Esophagus mucosa (tissue), 1 donor: ENCODE measurements at places on chromosomes 5 and 9.

- ATAC-seq, result no peak
These were observed 70.2 kb downstream of the SLC25A46 start for GRCh38 chr5:110809006-110809405.

DNA sequence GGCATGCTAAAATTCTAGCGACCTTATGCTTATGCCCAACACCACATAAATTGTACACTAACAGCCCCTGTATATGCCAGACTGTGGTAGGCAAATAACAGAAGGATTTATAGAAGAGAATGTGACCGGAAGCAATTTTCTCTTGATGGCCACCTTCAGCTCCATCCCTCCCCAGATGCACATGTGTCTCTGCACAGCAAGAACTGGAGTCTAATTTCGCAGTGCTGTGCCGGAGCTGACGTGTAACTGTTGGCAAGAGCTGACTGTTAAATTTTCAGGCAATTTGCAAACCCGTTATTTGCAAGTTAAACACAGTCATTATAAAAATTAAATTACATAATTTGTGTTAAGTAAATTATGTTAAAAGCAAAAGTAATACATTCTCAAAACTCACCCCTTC, 48.4 kb downstream of the PCA3 start:
- no peak for ATAC-seq

DNA sequence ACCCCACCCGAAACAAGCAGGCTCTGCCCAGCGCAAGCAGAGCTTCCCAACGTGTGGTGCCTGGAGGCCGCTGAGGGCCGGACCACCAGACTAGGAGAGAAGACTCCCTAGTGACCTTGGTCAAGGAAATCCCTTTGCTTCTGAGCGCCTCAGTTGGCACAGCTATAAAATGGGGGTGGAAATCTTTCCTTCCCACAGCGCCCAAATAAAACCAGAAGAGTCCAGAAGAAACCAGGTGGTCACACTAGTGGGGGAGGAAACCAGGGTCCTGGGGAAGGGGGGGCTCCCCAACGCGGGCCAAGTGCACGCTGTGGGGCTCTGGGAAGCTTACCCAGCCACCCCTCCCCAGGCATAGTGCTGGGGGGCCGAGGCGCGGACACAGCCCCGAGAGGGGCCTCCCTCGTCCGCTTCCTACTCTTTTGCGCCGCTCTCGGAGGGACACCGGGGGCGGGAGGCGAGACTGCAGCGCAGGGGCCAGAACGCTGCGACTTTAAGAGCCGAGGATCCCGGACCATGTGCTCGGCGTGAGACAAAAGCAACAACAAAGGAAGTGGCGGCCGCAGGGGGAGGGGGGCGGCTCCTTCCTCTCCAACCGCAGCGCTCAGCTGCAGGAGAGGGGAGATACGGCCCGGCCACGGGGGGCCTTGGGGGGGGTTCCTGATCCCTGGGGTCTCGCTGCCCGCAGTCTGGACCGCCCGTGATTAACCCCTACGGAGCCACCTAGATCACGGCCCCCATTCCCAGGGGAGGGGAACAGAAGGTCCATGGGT, 885 bp downstream of the RNF44 start:
- ATAC-seq, result peak; percentile 36

DNA sequence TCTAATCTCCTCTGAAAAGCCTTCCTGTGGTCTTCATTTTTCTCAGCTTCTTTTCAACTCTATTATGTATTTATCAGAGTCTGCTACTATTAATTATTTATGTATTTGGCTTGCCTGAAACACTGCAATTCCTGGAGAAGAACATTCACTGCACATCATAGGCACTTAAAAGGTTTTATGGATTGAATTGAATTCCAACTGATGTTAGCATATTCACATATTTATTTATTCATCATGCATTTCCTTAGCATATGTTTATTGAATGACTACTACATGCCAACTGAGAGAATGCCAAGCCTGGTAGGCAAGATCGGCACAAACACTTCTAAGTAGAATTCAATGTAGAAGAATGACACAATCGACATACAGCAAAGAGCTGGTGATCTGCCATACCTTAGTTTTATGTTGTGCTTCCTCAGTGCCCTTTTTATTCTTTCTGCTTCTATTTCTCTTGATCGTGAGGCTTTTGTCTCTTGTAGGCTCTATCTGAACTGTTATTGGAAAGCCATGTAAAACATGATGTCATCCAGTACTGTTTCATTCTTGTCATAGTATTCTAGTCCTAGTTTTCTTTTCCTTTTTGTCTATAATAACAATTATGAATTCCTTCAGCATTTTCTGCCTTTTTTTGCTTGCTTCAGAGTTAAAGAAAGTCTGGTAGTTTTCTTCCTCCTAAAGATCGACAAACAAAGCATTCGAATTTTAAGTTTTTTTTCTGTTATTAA, 454.2 kb downstream of the TLE4 start:
- ATAC-seq, result peak; percentile 46

- peak; percentile 89 for ATAC-seq
These were observed 97.2 kb downstream of the SH3TC2 start for GRCh38 chr5:148965511-148966265.

DNA sequence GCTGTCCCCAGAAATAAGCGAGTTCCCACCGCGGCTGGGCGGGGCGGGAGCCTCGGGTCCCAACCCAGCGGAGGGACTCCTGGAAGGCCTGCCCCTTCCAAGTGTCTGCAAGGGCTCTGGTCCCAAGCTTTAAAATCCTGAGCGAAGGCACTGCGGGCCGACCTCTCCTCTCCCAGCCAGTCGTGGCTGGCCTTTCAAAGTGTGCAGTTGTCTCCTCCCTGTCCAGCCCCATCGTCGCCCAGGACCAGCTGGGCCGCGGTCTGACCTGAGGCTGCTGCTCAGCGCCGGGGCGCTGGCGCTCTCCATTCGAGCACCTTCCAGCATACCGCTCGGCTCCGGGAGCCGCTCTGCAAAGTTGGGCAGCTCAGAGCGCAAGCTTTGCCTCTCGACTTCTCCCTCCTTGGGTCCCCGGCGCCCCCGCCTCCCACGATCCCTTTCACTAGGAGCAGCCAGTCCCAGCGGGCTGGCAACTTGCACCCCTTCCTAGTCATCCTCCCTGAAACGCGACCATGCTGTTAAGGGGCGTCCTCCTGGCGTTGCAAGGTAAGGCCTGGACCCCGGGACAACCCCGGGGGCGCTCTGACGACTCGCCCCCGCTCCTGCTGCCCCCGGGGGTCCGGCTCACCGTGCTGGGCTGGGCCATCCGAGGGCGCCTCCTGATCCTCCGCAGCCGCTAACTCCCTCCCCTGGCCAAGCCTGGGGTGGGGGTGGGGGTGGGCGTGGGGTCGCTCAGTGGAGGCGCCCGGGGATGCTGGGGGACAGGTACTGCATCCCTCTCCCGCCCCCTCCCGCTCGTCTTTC, at the start of gene MAMDC2:
MAMDC2 (plus strand) TSS at position 160 of the 801 bp plus-strand sequence; CDS start at position 510, 350 bp downstream.
- ATAC-seq, result peak; percentile 16

- peak; percentile 71 for ATAC-seq
These were observed 44.2 kb downstream of the FAF2 start for GRCh38 chr5:176492431-176492830.

- peak; percentile 93 for ATAC-seq
These were observed 56.7 kb upstream of the ECM2 start for GRCh38 chr9:92592537-92592936.

DNA sequence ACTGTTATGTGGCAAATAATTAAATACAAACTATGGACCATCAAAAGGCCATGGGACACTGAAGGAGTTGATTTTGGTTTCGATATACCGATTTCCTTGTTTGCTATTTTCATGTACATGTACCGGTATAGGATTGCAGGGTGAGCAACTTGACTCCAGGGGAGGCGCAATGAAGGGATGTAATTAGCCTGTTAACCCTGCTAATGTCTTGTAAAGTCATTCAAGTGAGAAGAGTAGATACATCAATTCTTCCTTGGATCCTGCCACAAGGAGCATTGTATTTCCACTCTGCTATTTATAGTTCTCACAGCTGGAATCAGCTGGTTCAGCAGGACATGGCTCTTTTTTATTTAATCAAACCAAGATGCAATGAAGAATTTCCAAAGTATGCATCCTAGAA, 102.0 kb downstream of the STK32A start:
- no peak for ATAC-seq

DNA sequence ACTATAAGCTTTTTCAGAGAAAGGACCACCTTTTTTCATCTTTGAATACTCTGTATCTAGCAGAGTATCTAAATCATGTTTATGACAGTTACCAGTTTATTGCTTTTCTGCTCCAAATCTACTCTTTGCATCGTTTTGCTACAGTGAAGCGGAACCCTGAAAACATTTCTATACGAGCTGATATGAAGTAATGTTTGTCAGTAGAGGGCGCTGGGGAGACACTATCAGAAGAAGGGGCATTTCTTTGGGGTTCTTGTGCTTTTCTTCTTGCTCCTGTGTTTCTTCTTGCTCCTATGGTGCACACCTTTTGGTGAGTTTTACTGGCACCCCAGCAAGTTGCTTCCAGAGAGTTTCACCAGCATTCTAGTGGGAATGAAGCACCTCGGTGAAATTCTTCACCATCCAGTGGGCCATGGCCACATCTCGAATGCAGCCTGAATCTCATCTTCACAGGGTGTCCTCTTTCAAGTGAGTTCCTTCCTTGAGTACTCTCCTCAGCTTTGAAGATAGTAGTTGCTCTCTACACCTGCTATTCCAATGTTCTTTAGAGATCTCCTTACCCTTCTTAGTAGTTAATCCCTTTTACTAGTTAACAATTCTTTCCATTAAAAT, 98.4 kb downstream of the FGF1 start:
- ATAC-seq, result no peak

DNA sequence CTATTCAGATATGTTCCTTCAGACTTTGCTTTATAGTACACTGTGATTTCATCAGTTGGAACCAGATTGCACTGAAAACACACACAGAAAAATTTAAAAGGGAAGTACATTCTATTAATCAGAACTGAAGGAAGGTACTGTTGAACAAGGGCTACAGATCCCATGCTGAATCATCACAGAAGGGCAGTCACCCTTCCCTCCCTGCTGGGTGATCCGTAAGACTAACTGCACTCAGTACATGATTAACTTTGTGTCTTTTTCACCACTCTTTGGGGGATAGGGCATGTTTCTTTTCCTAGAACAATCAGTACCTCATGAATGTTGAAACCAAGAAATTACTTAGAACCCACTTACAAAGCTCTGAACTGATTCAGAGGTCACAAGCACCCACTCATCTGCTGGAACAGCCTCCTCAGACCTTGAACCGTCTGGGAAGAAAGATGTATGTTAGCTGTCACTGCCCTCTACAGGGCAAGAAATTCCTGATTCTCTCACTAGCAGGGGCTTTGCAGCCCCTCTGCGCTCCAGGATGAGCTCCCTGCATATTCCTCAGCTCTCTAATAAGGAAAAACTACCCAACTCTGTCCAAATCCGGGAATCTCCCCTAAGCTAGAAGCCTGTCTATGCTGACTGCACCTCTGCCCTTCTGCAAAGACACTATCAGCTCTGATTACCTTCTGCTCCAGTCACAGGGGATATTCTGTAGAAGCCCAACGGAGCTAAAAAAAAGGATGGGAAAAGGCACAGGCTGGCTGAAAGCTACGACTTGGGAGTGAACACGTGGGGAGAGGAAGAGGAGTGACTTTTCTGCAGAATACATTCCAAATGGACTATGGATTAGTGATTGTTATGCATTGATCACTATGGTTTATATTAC, 51.0 kb downstream of the IARS1 start:
- peak; percentile 30 for ATAC-seq

GRCh38 chr5:58860680-58861079, 277.8 kb downstream of the RAB3C start:
- no peak for ATAC-seq

DNA sequence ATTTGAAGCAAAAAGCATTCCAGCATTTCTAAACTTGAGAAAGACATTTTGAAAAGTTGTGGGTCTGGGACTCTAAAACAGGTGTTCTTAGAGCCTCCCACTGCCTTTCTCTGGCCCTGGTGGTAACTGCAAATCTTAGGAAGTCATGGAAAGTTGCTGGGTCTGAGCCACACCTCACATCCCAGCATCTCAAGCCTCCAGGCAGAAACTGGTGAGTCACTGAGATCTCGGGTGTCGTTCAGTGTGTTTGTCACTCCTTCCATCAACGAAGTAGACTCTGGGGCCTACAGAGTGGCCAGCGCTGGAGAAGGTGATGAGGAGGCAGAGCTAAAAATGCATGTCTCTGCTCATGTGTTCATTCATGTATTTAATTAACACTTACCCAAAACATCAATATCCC, 59.6 kb upstream of the C5orf58 start:
- no peak for ATAC-seq

DNA sequence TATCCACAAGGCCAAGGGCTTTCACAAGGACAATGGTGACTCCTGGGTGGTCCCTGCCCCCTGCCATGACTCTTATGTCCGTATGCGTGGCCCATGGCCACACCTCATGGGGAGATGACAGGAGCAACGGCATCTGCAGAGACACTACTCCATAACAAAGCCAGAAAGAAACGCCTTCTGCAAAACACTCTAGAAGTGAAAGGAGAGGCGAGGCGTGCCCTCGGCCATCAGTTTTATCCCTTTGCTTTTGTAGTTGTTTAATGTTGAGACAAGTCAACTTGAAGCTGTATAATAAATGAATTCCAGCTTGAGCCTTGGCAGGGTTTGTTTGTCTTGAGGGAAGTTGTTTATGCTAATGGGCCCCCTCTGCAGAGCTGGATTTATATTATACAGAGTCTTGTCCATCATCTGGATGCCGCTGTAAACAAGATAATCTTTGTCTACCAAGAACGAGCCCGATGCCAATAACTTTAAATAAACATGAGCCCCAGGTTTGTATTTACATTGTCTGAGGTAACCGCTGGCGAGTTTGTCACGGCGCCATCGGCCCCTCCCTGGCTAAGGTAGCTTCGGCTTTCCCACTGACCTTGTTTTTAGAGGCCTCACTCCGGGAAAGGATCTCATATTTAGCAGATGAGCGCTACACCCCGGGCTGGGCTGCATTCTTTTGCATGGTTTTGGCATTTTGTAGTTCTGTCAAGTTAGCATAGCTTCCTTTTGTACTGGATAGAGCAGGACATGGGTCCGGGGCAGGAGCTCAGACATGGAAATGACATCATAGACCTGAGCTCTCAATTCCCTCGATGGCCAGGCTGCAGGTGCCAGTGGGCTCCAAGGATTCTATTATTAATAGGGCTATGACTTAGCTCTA, 165.3 kb downstream of the ERCC6L2 start:
- ATAC-seq, result no peak

DNA sequence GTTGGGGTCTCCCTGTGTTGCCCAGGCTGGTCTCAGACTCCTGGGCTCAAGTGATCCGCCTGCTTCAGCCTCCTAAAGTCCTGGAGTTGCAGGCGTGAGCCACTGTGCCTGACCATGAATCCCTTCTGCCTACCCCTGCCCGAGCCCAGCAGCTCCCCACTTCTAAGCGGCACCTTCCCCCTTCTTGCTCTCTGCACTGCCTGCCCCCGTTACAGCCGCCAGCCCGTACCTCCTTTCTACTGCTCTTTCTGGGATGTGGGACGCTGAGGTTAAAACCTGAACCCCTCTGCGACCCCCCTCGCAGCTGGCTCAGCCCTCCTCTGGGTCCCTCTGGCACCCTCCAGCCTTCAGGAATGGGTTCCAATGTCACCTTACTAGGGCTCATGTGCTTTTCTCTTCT, 249.6 kb downstream of the PBX3 start:
- ATAC-seq, result no peak
